Central memory CD4-positive, alpha-beta T cell (primary cell): ENCODE measurements at places on chromosomes 3 and 15.

- no peak for DNase-seq
Measured at GRCh38 chr3:127682561-127682960, 9.8 kb downstream of the ABTB1 start.

GRCh38 chr3:195802795-195803194 lies 8.9 kb downstream of the MUC4 start:
- no peak for DNase-seq

- DNase-seq, result no peak
Measured at GRCh38 chr3:74267588-74268184, 346.8 kb downstream of the CNTN3 start.

- DNase-seq, result no peak
Measured at GRCh38 chr3:14949126-14949525, 1.7 kb downstream of the NR2C2 start.

GRCh38 chr3:4207672-4208071 lies 95.5 kb upstream of the SETMAR start:
- DNase-seq, result no peak

DNA sequence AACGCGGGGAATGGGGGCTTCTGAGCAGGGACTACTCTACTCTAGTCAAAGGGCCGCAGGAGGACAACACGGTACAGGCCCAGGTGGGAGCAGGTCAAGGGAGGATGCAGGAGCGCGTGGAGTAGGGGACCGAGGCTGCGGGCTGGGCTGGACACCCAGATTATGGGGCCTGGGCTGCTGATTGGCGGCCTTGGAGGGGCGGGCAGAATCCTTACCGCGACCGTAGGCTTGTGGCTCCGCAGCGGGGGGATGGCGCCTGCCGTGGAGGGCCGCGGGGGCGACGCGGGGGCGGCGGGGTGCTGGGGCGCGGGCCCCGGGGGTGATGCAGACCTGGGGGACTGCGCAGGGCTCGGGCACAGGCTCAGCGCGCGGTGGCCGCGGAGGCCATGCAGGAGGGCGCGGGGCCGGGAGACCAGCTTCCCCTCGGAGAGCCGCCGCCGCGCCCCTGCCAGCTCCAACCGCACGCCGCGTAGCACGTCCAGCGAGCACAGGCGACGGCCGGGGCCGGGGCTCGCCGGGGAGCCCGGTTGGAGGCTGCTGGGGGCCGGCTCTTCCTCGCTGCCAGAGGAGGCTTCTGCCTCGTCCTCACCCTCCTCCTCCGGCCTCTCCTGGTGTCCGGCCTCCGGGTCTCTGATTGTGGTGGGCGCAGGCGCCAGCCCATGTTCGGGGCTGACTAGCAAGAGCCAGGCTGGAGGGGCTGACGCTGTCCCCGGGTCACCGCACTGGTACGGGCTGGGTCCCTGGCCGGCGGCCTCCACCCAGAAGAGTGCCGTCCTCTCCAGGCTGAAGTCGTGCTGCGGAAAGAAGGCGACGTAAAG lies 12.9 kb downstream of the UBAP1L start:
- DNase-seq, result no peak

GRCh38 chr15:23420806-23421575 lies 26.1 kb downstream of the GOLGA6L2 start:
- no peak for DNase-seq

- DNase-seq, result no peak
Measured at GRCh38 chr3:153820035-153820434, 301.2 kb upstream of the ARHGEF26 start.
